ENCODE measurements at places on chromosomes 12 and 14.

- DNase-seq: no peak
Observed at GRCh38 chr12:68850390-68850789, 42.4 kb downstream of the MDM2 start.

DNA sequence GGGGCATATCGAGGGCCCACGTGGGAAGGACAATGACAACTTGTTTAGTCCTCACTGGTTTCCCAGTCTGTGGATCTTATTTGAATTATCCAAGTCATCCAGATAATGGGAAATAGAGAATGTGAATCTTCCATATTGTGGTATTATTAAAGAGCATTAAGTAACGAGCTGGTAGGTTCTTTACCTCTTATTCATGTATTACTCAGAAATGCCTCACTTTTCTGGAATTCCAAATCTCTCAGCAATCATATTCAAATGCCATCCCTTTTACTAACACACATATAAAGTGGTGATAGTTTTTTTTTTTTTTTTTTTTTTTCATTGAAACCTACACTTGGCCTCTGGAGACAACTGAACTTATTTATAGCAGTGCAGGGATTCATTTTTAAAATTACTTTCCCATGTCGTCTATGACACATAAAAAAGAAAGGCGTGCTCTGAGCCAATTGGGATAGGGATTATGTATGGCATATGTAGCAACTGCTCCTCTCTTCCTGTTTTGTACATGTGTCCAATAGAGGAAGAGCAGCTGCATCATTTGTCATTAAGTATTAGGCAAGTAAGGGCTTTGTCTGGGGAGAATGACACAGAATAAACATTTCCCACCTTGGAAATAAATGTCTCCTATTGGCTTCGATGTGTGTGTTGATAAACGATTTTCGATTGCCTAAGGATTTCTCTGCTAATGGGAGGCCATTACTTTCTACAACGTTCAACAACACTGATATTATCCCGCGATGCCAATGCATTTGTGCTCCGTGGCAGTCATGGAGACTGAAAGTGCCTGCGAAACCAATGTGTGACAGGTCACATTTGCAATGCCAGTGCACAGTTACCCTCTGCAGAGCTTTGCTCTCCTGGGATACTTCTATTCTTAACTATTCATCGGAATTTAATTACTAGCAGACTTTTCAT is 78.6 kb upstream of the IFNG-AS1 start:
- no peak for DNase-seq

- no peak for DNase-seq
Observed at GRCh38 chr12:58007875-58008274, 66.5 kb downstream of the ATP23 start.

- peak; percentile 65 for DNase-seq
Observed at GRCh38 chr12:104686196-104686595, 229.4 kb downstream of the CHST11 start.

DNA sequence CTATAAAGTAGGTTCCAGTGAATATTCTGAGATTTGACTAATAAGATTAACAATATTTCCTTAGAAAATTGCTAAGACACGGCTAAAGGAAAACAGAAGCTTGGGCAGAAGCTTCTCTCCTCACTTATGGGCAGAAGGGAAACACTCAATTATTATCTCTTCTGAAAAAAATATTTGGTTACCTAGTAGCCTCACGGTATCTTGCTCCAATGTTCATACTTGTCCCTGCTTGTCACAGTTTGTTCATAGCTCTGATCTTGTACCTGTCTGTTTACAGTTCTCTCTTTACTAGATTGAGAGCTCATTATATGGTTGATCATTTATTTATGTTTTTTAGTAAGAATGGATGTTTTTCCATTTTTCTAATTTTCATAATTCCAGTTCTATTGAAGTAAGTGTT is 458.0 kb upstream of the ATP2B1 start:
- DNase-seq: no peak

All from DMS53 (cell line).